ENCODE measurements at places on chromosomes 5 and 9.

DNA sequence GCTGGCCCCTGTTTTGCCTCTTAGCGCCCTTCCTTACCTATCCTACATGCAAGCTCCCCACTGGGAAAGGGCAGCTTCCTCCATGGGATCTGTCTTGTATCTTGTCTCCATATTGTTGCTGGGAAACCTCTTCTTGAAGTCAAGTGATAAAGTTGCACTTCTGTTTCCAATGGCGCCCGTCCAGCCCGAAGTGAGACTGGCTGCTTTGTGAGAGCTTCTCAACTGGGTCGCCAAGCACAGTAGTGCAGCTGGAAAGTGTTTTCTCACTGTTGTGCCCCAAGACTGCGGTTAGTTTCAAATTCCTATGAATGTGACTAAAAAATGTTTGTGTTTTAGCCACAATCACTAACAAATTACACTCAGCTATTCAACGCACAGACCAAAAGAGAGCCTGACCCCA lies 506.6 kb upstream of the MPDZ start:
- no peak for DNase-seq

DNA sequence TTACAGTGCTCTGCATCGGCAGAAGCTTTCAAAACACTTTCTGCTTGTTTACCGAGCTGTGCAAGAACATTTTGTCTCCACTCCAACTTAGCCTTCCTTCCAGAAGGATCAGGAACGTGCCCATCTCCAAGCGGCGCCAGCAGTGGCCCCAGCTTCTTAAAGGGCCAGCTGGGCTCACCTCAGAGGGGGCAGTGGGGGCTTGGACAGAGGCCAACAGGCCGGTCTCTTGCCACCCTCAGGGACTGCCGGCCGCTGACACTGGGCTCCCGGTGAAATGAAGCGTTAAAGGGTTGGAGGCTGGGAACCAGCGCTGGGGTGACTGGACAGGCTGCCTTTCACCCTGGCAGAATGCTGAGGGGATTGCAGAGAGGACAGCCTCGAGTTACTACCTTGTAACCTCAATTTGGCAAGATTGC lies 67.0 kb upstream of the RNU6ATAC start:
- DNase-seq, result no peak

DNA sequence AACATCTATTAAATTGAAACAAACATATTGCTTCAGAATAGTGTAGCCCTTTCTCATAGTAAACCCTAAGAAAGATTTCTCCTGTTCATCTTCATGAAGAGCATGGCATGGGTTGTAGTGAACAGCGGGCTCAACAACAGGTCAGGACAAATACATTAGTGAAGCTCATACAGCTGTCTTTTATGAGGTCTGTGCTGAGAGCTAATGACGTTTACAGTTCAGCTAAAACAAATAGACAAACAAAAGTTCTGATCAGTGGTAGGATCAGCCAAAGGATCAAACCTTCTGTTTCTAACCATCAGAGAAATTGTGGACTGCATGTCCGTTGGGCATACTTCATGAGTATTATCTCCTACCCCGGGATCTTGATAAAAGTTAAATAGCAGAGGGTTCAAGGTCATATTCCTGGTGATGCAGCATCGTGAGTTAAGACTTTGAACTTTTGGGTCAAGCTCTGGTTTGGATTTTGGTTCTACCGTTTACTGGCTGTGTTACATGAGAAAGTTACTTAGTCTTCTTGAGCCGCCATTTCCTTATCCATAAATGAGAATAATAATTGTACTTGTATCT lies 37.9 kb downstream of the ACO1 start:
- DNase-seq, result no peak

DNA sequence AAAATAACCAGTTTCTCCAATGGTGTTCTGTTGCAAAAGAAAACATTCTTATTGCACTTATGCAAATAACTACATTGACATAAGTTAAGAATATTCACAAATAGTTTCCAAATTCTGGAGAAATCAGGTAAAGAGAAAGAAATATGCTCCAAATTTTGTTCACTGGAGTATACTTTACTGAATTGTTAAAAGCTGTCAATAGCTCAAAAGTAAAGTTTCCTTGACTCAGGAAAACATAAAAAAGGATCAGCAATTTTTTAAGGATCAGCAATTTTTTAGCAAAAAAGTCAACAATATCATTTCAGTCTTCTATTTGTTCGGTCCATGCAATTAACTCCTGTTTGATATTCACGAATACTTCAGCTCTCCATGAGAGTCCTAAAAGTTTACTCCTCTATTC lies 51.6 kb downstream of the ANXA2R start:
- DNase-seq, result no peak

GRCh38 chr5:64595031-64595855 lies 89.4 kb downstream of the RGS7BP start:
- no peak for DNase-seq

DNA sequence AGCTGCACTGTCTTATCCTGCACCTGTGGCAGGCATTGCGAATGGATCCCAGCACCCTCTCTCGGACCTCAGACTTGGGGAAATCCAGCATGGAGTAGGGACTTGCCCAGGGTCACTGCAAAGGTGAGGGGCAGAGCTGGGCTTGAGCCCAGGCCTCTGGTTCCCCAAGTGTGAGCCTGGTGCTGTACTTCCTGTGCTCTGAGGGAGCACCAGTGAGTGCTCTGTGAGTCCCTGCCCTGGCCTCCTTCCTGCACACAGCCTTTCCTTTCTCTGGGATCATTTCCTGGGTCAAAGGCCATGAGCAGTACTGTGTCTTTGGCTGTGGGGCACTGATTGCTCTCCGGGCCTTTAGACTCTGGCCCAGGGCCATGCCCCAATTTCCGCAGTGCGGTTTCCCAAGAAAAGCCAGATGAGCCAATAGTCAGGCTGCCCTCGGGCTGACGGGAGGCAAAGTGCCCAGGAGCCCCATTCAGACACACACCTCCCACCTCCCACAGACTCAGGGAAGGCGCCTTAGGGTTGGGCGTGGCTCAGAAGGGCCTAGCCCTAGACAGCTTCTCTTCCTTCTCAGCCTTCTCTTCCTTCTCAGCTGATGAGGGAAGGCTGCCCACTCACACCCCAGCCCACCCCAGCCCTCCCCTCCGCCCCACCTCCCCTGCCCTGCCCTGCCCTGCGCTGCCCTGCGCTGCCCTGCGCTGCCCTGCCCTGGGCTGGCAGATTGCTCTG lies 23.3 kb upstream of the TRIM14 start:
- peak; percentile 19 for DNase-seq

GRCh38 chr9:29750062-29750461 lies 2176.8 kb upstream of the C9orf72 start:
- no peak for DNase-seq

GRCh38 chr5:112628214-112628980 lies 109.3 kb upstream of the APC start:
- DNase-seq, result no peak

DNA sequence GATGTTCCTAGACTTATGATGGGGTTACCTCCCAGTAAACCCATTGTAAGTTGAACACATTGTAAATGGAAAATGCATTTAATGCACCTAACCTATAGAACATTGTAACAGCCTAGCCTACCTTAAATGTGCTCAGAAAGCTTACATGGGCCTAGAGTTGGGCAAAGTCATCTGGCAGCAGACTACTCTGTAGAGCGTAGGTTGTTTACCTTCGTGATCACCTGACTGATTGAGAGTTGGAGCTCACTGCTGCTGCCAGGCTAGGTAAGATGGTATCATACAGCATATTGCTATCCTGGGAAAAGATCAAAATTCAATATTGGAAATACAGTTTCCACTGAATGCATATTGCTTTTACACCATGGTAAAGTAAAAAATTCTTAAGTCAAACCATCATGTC lies 95.4 kb downstream of the HTR4 start:
- no peak for DNase-seq

DNA sequence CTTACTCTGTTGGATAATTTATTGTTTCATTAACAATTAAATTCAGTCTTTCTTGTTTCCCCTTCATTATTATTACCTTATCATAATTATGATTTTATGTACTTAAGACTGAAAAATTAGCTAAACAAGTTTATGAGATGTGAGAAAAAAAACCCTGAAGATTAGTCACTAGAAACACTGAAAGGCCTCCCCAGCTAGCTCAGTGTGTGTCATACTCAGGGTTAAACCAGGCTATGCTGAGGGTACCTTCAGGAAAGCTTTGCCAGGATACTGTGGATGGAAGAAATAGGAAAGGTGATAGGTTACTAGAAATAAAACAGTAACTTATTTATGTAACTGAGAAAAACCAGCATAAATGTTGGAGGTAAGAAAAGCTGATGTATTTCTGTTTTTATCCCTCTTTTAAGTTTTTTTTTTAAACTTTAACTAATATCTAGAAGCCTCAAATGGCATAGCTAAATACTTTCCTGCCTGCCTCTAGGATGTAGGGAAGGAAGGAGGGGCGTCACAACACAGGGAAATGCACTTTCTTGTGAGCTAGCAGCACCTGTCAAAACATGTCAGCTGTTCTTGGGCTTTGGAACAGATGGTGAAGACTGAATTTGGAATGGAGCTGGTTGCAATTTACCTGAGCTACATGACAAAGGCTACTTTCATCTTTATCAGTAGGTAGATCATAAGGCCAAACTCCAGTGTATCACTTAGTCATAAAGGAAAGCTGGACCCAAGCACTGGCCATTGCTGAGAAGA lies 24.2 kb downstream of the NMRK1 start:
- no peak for DNase-seq

- DNase-seq, result no peak
Measured at GRCh38 chr9:14325147-14325546, 11.2 kb upstream of the NFIB start.

- DNase-seq, result no peak
Measured at GRCh38 chr5:69300537-69301203, 31.9 kb downstream of the CCDC125 start.

DNA sequence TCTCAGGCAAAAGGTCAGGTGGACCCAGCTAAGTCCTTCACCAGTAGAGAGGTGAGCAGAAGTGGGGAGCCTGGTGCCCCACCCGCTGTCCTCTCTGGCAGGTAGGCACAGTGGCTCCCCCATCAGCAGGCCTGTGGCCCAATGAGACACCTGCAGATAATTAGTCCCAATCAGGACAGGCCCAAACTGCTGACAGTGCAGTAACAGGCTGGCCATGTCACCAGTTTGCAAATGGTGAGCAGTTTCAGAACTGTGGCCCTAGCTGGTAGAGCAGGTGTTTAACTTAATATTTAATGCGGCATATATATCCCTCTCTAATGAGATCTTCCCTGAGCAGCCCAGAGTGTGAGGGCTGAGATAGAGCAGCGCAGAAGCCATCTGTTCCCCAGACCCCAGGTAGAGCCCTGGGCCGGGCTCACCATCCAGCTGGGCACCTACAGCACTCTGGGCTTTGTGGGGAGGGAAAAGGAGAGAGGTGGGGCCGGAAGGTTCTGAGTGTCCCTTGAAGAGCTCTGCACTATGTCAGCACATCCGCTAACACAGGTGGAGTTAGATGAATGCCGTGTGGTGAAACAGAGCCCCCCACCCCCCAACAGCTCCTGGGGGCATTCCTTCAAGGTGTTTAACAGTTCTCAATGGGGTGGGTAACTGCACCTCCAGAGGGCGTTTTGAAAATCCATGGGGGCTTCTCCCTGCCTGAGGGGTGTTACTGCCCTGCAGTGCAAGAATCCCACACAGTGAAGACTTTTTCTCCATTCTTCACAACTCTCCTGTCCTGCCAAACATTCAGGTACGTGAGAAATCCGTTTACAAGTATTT lies 120.5 kb downstream of the PAX5 start:
- DNase-seq, result no peak

DNA sequence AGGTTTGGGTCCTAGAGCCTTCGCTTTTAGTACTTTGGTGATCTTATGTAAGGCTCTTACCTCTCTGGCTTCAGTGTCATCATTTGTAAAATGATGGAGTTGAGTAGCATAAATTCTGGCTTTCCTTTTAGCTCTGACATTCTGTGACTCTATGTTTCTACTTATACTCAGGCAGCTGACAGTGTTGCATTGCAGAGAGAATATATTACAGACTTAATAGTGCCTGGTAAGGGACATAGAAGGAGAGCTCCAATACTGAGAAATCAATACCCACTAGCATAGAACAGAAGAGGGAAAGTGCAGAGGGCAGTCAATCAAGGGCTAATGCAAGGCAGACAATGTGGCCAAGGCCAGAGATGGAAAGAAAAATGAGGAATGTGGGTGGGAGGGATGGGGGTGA lies 371.4 kb upstream of the TLE4 start:
- DNase-seq, result no peak

DNA sequence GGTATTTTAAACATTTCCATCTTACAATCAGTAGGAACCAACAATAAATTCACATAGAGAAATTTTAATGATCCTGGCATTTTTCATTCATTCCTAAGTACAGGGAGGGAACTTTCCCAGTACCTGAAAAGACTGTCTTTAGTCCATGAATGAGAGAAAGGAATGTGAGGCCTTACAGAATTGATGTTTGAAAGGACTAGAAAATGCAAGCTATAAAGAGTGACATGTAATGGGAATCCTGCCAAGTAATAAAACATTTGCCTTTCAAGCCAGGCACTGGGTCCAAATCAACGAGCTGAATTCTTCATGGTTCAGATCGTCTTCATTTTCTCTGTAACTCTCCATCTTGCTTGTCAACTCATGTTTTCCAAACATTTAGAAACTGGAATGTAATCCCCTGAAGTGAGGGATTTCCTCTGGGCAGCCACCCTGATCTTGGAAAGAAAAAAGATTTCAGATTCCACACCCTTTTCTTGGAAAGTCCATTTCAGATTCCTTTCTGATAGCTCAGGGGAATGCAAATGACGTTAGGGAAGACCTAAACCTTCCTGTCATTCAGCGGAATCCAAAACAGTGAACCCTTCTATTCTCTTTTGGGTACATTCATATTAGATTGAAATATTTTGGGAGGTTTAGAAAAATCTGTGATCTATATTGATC lies 315.8 kb downstream of the SH3GL2 start:
- no peak for DNase-seq

GRCh38 chr9:18499062-18499461 lies 25.1 kb downstream of the ADAMTSL1 start:
- no peak for DNase-seq

- DNase-seq, result no peak
Measured at GRCh38 chr9:105651806-105652205, 10.5 kb upstream of the TAL2 start.

- DNase-seq, result no peak
Measured at GRCh38 chr5:125412561-125413495, 666.4 kb upstream of the ZNF608 start.

- DNase-seq, result no peak
Measured at GRCh38 chr5:1176473-1177391, 24.7 kb upstream of the SLC6A19 start.

GRCh38 chr9:70405808-70406433 lies 8.5 kb downstream of the KLF9 start:
- no peak for DNase-seq

DNA sequence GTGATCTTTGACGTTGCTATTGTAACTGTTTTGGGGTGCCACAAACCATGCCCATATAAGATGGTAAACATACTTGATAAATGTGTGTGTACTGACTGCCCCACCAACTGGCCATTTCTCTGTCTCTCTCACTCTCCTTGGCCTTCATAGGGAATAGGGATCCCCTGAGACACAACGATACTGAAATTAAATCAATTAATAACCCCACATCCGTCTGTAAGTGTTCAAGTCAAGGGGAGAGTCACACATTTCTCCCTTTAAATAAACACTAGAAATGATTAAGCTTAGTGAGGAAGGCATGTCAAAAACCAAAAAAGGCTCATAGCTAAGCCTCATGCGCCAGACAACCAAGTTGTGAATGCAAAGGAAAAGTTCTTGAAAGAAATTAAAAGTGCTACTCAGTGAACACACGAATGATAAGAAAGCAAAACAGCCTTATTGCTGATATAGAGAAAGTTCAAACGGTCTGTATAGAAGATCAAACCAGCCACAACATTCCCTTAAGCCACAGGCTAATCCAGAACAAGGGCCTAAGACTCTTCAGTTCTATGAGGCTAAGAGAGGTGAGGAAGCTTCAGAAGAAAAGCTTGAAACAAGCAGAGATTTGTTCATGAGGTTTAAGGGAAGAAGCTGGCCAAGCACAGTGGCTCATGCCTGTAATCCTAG lies 111.1 kb downstream of the UGCG start:
- no peak for DNase-seq
